ENCODE measurements at places on chromosomes 16 and 17.

- no peak for DNase-seq
These were observed 12.2 kb upstream of the RMI2 start for GRCh38 chr16:11333010-11333409.

DNA sequence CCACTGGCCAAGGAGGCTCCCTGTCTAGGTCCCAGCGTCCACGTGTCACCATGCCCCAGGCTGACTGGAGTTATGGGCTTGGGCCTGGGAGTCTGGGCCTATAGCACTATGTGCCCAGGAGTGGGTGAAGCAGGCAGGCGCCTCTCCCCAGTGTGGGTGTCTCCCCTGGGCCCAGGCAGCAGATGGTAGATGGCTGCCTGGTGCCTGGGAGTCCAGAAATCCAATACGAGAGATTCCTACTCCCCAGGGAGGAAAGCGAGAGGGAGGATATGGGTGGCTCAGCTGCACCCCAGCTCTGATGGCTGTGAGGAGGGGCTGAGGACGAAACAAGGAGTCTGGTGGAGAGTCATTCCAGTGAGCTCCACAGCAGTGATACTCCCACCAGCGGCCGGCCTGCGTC, 5.0 kb downstream of the KCNH6 start:
- DNase-seq: no peak

- DNase-seq: peak; percentile 79
These were observed 233.6 kb downstream of the SEC14L1 start for GRCh38 chr17:77374170-77374936.

- no peak for DNase-seq
These were observed 54.3 kb downstream of the N4BP1 start for GRCh38 chr16:48555597-48556242.

DNA sequence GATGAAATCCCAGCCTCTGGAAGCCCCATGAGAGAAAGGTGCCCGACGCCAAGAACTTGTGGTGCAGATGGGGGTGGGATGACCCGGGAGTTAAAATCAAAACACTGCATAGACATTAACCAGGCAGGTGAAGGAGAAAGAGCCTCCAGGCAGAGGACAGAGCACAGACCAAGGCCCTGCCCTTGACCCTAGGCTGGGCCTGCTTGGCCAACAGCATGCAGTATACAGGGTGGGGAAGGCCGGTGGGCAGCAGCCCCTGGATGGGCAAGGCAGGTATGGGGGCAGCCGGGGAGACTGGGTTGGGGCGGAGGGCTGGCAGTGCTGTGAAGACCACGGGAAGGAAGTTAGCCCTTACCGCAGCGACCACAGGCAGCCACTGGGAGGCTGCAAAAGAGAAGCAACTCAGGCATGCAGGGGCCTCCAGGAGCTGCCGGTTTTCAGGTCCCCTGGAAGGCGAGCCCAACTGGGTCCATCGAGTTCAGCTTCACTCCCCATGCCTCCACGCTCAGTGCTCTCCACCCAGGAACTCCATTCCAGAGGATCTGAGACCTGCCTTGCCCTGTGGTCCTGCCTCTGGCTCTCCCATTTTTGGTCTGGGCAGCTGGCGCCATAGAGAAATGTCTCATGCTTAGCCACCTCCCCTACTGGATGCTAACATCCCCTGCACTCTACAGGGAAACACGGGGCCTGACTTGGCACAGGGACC, 81.2 kb downstream of the C16orf95 start:
- peak; percentile 15 for DNase-seq

DNA sequence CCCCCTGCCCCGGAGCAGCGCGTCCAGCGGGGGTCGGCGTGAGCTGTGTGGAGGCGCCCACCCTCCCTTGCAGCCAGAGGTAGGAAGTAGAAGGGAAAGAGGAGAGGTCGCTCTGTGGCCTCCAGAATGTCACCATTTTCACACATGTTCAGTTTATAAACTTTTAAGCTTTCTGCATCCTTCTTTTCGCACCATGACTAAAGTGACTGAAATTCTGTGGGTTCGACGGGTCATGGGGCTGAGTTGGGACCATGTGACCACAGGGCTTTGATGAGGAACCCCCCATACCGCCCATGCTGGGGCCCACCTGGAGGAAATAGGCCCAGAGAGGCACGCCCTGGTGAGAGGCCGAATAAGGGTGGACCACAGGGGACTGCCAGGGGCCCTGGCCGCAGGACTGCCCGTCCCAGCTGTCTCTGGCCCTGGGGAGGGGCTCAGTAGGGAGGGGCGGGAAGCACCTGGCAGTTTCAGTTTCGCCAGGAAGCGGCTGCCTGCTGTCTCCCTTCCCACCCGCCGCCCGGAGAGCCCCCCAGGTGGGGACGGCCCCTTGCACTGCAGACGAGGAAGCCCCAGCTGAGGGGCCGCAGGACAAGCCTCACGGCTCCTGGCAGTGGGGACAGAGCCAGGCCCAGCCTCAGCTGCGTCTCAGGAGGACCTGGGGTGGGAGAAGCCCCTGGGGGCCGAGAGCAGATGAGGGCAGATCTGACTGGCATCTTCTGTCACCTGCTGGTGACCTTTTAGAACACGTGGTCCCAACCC, 9.0 kb downstream of the CBFA2T3 start:
- peak; percentile 63 for DNase-seq

DNA sequence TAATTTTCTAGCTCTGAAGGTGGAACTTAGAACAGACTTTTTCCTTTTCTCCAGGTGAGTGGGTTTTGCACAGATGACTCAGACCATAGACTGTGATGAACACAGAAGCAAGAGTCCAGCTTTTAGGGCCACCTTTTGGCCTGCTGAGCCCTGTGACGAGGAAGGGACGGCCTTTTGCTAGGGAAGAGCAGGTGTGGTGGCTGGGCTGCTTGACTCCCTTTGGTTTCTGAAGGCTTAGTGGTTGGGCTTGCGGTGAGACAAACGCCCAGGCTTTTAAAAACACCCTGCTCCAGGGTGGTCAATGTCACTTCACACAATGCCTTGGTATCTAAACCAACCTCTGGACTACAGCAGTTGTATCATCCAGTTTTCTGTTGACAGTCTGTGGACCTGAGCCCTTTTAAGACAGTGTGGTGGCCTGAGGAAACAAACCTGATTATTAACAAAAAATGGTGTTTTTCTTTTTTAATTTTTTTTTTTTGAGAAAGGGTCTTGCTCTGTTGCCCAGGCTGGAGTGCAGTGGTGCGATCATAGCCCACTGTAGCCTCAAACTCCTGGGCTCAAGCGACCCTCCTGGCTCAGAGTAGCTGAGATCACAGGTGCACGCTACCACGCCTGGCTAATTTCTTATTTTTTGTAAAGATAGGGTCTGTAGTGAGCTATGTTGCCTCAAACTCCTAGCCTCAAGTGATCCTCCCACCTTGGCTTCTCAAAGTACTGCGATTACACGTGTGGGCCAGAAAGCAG, 134.0 kb downstream of the SNX29 start:
- no peak for DNase-seq

GRCh38 chr17:63458478-63458877, 12.4 kb upstream of the CYB561 start:
- no peak for DNase-seq

DNA sequence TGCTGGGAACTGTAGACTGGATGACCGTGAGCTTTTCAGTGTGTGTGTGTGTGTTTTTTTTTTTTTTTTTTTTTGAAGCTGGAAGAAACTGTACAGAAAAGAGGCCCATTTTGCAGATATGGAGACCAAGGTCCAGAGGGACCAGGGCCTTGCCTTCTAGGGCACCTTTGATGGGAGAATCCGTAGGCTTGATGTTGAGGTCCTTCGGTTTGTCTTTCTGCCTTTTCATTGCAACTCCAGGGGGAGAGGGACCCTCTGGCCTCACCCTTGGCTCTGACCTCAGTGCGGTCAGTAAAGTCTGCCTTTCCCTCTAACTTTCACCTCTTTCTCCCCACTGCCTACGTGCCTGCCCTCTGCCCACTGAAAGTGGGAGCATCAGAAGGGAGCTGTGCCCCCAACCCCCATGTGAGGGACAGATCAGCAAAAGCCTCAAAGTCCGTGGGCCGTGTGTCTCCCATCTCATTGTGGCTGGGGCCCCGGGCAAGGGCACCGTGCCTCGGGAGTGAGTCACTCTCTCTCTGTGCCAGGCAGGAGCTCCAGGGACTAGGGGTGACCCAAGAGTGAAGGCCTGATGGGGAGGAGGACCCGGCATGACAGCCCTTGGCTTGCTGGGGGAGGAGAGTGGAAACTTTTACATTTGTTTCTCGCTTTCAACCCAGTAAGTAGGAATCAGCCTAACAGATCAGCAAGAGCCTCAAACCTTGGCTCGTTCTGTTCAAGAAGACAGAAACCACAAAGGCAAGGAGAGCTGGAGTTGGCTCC, 123.6 kb downstream of the CMIP start:
- DNase-seq: no peak

DNA sequence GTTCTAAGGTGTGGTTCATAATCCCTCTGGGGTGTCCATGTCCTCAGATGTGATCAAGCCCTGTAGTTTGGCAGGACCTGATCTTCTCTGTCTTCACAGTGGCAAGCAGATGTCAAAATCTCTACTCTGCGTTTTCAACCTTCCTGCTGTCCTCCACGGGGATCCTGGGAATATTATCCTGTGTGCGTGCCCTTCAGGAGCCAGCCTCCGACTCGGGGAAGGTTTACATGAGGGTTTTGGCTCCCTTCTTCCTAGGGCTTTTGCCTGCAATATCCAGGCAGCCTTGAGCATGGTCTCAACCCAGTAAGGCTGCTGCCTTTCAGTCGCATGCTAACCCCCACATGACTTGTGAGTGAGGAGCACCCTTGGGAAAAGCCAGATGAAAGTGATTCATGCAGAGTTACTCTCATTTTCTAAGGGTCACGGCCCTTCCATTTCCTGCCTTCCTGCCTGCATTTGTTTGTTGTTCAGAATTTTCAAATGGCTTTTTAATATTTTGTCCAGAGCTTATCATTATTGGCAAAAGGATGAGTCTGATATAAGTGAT, 202.2 kb upstream of the CHMP6 start:
- no peak for DNase-seq

DNA sequence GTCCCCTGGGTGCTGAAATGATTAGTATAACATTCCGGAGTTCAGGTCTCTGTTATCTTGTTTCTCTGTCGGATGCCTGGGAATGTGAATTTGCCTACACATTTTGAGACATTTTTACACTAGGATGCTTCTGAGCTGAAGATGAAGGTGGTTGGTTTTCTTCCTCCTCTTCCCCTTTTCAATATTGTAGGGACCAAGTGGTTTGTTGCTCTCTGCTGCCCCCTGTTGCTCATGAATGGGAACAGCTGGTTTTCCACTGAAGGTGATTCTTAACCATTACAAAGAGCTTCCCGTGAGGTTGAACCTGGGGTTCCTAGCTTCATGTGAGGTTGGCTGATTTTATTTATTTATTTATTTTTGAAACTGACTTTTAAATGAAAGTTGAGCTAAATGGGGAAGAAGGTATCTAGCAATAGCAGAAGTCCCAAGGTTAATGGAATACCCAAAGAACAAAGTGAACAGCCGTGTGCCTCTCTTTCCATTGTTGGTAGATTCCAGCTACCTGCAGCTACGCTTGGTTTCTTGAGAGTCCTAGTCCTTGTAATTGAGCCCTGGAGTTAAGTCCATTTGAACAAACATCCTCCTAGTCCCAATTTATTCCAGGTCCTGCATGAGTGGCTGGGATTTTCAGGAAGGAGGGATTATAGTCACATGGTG, 983.9 kb upstream of the EEF2KMT start:
- DNase-seq: peak; percentile 36

GRCh38 chr16:70553645-70554044, 30.0 kb downstream of the SF3B3 start:
- DNase-seq: no peak

DNA sequence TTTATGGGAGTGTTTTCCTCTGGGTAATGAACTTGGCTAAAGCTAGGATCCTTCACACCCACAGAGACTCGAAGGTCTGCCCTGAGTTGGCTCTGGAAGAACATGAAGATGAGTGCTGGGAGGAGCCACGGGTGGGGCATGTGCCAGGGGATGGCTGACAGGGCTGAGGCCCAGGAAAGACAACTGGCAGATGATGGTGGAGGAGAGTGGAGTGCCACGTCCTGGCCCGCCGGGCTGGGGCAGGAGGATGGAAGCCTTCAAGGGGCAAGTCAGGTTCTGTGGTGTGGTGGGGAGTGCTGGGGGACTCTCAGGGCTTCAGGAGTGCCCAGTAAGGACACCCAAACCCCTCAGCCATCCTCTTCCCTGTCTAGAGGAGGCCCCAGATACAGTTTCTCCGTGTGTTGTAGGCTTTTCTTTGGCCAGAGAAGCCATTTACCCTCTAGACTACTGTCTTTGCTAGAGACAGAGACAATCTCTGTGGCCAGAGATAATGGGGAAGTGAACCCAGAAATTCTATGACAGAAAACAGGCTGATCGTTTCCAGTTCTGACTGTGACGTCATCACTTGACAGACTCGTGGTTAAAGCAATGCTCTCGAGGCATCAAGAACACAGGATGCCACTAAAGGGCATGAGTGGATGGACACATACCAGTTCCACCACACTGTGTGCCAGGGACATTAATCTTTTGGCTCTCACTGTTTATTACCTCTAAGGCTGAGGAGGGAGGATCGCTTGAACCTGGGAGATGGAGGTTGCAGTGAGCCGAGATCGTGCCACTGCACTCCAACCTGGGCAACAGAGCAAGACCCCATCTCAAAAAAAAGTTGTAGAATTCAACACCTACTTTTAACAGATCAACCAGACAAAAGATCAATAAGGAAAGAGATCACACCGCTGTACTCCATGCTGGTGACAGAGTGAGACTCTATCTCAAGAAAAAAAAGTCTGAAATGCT, 18.6 kb upstream of the SLC5A10 start:
- no peak for DNase-seq

- no peak for DNase-seq
These were observed 488 bp upstream of the NTN3 start for GRCh38 chr16:2470603-2471015.

DNA sequence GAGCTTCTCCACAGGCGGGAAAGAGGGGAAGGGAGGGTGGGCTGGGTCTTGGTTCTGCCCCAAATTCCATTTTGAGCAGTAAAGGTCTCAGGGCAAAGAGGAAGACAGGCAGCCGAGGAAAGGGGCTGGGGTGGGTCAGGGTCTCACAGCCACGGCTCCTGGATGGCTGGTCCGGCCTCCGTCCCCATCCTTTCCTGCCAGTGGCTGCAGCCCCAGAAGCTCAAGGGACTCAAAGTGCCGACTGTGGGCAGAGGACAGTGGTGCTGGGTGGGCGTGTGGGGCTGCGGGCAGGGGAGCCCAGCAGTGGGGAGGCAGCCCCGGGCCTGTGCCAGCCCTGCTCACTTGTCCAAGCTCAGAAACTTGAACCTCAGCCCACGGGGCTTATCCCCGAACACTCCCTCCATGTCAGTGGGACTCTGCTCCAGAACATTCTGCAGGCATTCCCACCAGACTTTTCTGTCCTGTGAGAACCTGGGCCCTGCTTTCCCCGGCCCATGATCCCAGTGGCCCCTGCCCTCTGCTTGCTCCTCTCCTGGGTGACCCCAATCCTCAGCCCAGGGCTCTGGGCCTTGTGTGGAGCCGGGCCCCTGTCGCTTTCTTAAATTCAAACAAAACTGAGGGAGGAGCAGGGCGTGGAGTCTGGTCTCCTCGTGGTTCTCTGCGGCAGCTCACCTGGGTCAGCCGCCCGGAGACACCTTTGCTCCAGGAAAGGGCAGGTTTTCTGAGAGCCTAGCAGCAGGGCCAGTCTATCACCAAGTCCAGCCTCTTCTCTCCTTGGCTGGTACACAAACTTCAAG, 117.8 kb upstream of the METRNL start:
- DNase-seq: no peak

GRCh38 chr17:55420067-55420775, 1.4 kb downstream of the MMD start:
- no peak for DNase-seq

Measured in Jurkat, Clone E6-1 (cell line).